ENCODE measurements at places on chromosomes 7 and 10.
A peak's percentile ranks its signal among the peaks of the same experiment; 100 is the strongest.

DNA sequence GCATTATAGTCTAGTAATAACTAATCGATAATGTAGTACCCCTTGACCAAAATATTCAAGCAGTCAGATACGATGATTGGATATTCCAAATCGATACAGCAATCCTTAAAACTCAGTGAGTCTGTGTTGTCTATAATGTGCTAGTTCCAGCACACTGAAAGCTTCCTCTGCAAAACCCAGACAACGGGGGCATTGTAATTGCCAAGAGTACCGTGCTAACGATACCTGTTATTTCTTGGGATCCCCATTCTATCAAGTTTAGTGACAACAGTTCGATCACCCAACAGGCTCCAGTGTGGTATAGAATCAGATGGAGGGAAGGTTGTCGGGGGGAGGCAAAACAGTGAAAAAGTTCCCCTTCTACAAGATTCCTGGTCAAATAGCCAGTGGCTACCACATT is 865 bp downstream of the ZNF438 start:
- DNase-seq, result no peak

GRCh38 chr7:29920491-29920890 is 69.1 kb downstream of the SCRN1 start:
- DNase-seq, result no peak

DNA sequence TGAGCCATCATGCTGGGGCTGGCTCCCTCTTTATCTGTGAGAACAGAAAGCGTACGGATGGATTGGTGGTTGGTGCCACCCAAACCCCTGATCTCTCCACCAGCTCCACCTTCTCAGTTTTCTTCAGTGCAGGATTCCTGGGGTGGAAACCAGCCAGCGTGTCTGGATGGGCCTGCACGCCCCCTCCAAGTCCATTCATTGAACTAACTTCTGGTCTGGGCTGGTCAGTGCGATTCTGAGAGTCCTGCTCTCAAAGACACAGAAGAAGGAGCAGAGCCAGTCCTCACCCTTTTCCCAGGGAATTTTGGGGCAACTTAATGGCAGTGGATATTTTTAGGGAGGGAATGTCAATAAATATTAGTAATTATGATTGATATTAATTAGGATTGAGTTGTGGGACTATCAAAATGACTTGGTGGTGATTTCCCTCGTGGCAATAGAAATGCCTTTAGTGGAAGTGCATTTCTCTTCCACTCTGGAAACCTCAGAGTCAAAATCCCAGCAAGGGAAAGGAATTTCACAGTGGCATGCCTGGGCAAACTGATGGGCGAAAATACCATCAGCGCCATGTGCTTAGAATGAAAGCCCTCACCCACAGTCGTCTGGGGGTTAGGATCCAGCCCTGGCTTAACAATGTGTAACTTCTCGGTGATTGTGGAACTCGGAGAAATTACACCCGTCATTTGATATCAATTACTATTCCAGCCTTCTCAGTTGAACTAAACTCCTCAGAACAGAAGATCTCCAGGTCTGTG is 69.3 kb upstream of the EEPD1 start:
- DNase-seq, result no peak

GRCh38 chr10:99979066-99979685 is 30.6 kb downstream of the DNMBP start:
- no peak for DNase-seq

DNA sequence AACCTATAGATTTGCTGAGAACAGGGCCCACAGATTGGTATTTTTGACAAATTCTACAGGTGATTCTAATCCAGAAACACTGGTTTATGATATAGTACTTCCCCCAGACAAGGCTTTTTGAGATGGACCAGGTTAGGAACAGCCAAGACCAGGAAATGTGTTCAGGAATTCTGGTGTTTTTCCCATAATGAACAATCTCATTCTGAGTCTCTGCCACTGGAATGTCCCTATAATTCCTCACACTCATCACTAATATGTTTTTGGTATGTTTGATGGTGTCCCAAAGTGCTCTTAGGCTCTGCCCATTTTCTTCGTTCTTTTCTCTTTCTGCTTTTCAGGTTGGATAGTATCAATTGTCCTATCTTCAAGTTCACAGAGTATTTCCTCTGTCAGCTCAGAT is 107.2 kb upstream of the IGFBP3 start:
- no peak for DNase-seq

- peak; percentile 35 for DNase-seq
These were observed 1.8 kb downstream of the PFKP start for GRCh38 chr10:3068968-3069737.

GRCh38 chr10:111756217-111757061 is 427.1 kb downstream of the GPAM start:
- DNase-seq, result no peak

GRCh38 chr10:1368842-1369171 is 312.6 kb downstream of the WDR37 start:
- no peak for DNase-seq

- DNase-seq, result no peak
These were observed 163.8 kb upstream of the KLF6 start for GRCh38 chr10:3948843-3949242.

- DNase-seq, result no peak
These were observed 131.1 kb downstream of the KCND2 start for GRCh38 chr7:120404042-120404441.

GRCh38 chr10:35328404-35329037 is 7.8 kb upstream of the CCNY start:
- DNase-seq, result no peak

DNA sequence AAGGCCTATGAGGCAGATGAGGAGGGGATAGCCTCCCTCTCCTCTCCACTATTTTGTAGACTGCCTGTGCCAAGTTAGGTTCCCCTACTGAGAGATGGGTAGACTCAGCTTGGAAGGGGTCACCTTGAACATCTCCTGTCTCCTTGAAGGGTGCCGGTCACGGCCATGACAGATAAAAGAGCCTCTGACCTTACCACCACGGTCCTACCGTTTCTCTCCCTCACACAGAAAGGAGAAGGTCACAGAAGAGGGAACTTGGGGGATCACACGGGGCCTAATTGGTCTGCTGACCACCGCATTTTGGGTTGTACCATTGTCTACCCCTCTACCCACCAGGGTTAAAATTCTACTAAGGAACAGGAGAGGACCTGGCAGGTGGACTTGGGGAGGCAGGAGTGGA is 17.0 kb downstream of the PRSS2 start:
- no peak for DNase-seq

DNA sequence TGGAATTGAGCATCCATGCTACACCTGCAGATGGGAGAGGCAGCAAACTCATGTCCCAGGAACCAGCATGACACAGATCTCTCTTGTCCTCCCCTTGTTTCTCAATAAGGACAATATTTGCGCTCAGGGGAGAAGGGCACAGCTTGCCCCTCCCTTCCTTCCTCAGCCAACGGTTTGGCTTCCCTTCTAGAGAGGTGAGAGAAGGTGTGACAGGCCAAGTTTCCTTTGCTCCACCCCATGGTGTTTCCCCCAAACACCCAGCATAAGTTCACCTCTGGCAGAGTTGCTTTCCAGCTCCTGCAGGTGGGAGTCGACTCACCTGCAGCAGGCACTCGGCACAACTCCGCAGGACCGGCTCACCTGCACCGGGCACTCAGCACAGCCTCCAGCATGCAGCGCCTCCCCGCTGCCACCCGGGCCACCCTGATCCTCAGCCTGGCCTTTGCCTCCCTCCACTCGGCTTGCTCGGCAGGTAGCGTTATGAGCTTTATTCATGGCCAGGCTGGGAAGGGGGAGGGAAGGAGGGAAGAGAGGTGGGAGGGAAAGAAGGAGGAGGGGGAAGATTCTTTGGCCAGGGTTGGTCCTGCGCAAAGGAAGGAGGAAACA is at the start of the genes ATP6V0A4 and TMEM213:
Gene ATP6V0A4 (minus strand): TSS at position 482 of the 606 bp plus-strand sequence. CDS start 26,949 bp downstream, outside the sequence.
Gene TMEM213 (plus strand): TSS at position 280 of the 606 bp plus-strand sequence. CDS start 111 bp downstream, at position 391.
- no peak for DNase-seq

DNA sequence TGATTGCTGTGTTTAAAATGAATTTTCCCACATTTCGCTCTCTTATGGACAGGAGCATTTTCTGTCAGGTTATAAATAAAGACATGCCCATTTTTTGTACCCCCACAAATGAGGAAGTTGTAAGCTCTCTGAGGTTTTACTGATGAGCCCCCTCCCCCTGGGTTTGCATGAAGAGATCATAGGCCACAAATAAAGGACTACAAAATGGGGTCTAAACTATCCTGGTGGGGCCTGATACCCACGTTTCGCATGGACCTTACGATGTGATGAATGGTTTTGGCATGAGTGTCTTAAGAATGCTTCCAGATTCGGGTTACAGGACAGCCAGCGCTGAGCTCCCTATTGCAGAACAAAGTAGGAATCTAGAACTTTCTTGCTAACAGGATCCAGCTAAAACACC is 5.8 kb downstream of the IKZF1 start:
- no peak for DNase-seq

- DNase-seq, result no peak
These were observed 19.2 kb upstream of the R3HCC1L start for GRCh38 chr10:98115031-98115787.

GRCh38 chr7:37757563-37757962 is 74.0 kb downstream of the GPR141 start:
- DNase-seq, result no peak

- no peak for DNase-seq
These were observed 56.2 kb downstream of the CRPPA start for GRCh38 chr7:16365177-16365576.

All from activated B cell treated with CpG ODN at 0.5 μM for 24 hours (primary cell).